Stimulated activated CD8-positive, alpha-beta memory T cell treated with anti-CD3 and anti-CD28 coated beads, Interleukin-12 subunit alpha, Interleukin-12 subunit beta, amount 100 ng/mL, for 4 hours (primary cell): ENCODE measurements at places on chromosomes 3 and 15.

DNA sequence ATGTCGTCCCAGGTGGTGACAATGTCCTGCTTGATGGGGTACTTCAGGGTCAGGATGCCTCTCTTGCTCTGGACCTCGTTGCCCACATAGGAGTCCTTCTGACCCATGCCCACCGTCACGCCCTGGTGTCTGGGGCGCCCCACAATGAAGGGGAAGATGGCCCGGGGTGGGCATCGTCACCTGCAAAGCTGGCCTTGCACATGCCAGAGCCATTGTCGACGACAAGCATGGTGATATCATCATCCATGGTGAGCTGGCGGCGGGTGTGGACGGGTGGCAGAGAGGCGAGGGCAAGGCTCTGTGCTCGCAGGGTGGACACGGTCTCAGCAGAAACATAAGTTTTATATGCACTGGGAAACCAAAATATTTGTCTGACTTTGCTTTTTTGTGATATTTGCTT is 163.1 kb downstream of the WDR76 start:
- DNase-seq: no peak

GRCh38 chr3:124878561-124879336 is 8.4 kb downstream of the ITGB5 start:
- no peak for DNase-seq

- no peak for DNase-seq
Observed at GRCh38 chr15:43793647-43794046, 1.5 kb downstream of the SERF2 start.

- no peak for DNase-seq
Observed at GRCh38 chr15:92102395-92102755, 248.9 kb downstream of the SLCO3A1 start.

DNA sequence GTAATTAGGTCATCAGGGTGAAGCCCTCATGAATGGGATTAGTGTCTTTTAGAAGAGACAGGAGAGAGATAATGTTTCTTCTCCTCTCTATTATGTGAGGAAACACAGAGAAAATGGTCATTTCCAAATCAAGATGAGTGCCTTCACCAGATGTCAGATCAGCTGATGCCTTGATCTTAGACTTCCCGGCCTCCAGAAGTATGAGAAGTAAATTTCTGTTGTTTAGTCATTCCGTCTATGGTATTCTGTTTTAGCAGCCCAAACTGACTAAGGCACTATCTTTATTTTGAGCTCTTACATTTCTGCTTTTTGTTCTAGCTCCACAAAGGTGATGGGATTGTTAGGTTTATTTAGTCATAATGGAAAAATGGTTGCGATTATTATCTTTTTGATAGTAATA is 273.2 kb upstream of the GADL1 start:
- DNase-seq: no peak

DNA sequence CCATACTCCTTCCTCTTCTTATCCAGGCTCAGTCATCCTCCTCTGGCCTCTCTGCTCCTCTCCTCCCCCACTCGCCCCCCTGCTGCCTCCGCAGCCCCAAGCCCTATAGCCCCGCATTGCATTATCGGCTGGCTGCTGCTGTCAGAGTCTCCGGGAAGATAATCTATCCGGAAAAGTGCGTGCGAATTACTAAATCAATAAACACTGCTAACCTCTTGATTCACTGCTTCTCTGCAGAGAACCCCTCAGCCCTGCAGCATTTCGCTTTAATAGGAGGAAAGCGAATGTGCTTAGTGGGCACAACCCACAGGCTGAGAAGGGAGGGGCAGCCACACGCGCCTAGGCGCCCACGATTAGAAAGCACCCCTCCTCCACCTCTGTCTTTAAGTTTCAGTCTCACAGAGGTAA is 167.6 kb downstream of the ABHD5 start:
- DNase-seq: no peak

GRCh38 chr3:11789412-11789811 is 57.3 kb downstream of the TAMM41 start:
- no peak for DNase-seq

DNA sequence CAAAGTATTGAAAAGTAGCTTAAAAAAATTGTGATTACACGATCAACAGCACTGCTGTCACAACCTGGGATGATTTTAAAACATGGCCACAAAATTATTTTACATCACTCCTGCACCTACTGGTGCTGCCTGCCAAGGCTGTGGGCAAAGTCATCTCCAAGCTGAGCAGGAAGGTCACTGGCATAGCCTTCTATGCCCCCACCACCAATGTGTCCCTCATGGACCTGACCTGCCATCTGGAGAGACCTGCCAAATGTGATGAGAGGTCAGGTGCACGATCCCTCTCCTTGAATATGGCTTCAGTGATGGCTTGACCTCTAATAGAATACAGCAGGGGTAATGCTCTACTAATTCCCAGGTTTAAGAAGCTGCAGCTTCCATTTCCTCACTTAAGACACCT is 57.8 kb downstream of the PIK3CB start:
- no peak for DNase-seq

- no peak for DNase-seq
Observed at GRCh38 chr3:112482675-112483074, 16.6 kb downstream of the BTLA start.

GRCh38 chr15:89693696-89694095 is 3.1 kb downstream of the WDR93 start:
- no peak for DNase-seq

DNA sequence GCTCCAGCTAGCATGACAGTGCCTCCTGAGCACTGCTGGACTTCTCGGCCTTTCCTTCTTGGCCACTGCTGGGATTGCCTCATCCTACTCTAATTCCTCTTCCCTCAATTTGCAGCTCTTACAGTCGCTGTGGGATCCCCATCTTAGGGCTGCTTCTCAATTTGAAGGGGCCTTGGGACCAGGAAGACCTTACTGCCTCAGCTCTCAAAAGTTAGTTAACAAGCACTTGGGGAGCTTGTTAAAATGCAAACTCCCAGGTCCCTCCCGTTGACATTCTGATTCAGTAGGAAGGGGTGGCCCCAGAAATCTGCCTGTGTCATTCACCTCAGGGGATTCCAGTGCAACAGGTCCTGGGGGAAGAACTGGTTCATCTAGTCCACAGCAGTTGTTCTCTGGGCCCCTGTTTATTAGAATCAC is 14.8 kb downstream of the BDH1 start:
- no peak for DNase-seq

DNA sequence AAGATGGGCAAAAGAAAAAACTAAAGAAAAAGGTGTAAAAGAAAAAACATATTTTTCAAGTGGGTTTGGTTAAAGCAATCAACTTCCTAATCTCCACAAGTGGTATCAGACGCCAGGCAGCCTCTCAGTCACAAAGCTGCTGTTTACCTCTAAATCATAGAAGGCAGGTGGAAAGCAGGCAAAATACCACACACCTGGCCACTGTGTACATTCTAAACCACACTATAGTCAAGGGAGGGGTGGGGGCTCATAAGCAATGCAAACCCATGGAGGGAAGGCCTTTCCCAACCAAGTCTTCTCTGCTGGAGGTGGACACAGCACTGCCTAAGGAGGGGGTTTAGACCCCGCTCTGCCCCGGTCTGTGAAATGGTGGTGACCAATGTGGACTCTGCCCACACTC is 50.4 kb downstream of the MCF2L2 start:
- DNase-seq: no peak

DNA sequence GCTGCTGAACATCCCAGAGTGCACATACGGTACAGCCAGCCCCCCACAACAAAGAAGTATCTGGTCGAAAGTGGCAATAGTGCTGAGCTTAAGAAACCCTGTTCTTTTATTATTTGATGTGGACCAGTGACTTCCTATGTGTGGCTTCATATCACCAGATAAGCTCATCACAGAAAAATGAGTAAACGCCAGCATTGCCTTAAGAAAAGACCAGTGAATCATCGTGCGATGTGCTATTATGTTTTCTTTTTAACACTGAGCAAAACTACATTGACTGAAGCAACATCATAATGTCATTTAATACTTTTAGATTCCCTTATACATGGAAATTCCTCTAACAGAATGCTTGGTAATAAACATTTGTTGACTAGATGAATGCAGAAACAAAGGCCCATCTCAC is 45.2 kb upstream of the ARRDC4 start:
- DNase-seq: no peak

DNA sequence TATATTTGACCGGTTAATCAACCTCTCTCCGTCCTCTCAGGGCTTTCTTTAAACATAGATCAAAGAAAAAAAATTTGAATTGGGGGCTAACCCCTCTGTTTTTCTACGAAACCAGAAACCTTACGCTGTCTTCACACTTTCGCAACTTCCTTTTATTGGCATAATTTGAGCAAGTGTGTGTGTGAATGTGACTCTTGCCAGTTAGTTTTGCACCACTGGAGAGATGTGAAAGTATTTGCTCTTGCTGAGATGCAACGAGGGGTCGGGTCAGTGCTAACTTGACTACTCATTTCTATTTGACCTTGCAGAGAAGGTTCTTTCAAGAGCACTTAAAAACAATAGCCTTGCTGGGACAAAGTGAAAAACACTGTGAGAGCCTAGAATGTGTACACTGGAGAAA is 81.2 kb downstream of the FAM43A start:
- DNase-seq: no peak

DNA sequence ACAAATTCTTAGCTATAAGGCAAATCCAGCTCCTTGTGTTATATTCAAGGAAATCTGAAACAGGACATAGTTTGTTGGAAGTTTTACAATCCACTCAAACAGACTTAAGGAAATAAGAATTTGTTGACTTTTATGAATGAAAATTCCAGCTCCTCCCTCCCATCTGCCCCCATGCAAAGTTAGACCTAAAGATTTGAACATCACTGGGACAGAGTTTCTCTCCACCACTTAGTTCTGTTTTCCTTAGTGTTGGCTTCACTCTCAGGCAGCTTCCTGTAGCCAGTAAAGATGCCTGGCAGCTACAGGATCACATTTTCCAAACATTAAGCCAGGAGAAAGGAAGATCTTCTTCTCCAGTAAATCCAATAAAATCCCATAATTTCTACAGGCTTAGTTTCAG is 265.0 kb downstream of the TAFA4 start:
- DNase-seq: no peak

- DNase-seq: no peak
Observed at GRCh38 chr3:111915905-111916304, 56.8 kb downstream of the PHLDB2 start.

DNA sequence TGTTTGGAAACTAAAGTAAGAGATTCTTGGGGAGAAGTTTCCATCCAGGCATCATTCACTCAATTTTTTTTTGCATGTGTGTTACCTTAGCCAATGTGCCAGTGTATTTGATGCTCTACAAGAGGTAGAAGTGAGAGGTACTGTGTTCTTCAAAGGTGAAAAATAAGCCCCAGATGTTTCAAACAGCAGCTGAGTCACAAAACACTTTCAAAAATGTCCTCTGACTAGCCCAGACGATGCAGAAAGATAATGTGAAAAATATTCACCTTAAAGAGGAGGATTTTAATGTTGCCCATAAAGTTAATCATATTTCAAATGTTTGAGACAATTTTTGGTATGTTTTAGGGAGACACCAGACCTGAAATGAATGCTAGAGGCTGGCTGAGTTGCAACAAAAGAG is 107.7 kb upstream of the RASGRP1 start:
- DNase-seq: no peak

- DNase-seq: no peak
Observed at GRCh38 chr3:3516996-3517395, 282.2 kb upstream of the LRRN1 start.

- DNase-seq: no peak
Observed at GRCh38 chr3:71865727-71866126, 80.8 kb upstream of the PROK2 start.

DNA sequence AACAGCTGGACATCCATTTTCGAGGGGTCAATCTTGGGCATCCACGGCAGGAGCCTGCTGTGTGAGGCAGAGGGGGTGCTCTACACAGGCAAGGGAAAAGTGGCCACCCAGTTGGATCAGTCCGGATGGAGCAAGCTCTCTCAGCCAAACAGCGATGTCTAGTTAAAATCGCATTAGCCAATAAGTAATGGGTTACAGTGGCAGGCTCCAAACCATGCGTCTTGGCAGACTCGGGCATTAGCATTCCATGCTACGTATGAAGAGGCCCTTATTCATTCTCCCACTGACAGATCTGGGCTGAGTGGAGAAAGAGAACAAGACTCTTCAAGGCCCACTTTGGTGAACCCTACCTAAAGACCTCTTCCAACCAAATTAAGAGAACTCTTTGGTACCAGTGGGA is 49.3 kb downstream of the CCNB2 start:
- DNase-seq: no peak

DNA sequence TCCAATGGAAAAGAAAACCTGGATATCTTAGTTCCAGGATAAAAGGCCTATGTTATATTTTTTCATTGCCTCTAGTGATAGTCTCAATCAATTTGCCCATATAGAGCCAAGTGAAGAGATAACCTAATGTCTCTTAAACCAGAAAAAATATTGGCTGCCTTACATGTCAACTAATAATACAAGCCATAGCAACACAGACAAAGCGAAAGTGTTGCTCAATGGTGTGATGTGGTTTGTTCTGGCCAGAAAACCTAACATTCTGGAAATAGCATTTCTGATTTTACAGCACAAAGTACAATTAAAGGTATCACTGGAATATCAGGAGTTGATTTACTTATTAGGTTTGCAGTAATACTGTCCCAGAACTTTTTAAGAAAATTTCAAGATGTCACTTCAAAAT is 101.5 kb downstream of the ATP8B4 start:
- DNase-seq: no peak

- DNase-seq: no peak
Observed at GRCh38 chr15:75032395-75032794, 9.0 kb downstream of the PPCDC start.

DNA sequence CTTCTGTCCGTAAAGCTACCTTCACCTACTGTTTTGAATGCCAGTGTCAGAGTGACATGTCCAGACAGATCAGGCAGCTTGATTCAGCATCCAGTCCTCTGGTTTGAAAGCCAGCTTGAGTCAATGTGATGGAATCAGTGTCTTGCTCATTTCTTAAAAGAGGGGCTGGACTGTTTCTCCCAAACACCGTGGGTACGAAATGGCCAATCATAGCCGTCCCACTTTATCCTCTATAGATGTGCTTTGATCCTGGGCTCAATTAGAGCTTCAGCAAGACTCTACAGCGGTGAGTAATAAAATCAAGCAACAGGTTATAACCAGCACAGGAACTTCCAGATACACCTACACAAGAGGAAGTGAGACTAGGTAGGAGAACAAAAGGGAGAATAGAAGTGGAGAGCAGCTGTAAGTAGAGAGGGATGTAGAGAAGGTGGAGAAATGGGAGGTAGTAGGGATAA is 17.0 kb upstream of the OR5K1 start:
- DNase-seq: no peak

DNA sequence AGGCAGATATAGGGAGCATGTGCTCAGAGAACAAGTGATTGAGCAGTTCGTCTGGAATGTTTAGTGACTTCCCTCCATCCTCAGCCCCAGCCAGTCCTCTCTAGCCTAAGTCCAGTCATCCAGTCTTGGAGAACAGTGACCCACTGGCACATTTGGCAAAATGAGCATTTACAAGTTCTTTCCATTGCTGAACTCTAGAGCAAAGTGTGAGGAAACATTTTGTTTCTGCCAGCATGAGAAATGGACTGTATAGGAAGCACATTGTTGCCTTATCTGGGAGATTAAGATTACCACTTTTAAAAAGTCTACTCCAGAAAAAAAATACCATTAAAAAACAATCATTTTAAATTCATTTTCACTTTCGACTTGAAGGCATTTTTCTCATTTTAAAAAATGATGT is 353.6 kb downstream of the SHQ1 start:
- no peak for DNase-seq

GRCh38 chr3:127172781-127173515 is 20.0 kb upstream of the PRR23E start:
- no peak for DNase-seq
